A549 (cell line): ENCODE measurements at places on chromosomes 3 and 15. TPM values are rescaled to one million over a fixed set of nuclear protein-coding genes. Genes with fewer than 3 reads are reported as not detected.

DNA sequence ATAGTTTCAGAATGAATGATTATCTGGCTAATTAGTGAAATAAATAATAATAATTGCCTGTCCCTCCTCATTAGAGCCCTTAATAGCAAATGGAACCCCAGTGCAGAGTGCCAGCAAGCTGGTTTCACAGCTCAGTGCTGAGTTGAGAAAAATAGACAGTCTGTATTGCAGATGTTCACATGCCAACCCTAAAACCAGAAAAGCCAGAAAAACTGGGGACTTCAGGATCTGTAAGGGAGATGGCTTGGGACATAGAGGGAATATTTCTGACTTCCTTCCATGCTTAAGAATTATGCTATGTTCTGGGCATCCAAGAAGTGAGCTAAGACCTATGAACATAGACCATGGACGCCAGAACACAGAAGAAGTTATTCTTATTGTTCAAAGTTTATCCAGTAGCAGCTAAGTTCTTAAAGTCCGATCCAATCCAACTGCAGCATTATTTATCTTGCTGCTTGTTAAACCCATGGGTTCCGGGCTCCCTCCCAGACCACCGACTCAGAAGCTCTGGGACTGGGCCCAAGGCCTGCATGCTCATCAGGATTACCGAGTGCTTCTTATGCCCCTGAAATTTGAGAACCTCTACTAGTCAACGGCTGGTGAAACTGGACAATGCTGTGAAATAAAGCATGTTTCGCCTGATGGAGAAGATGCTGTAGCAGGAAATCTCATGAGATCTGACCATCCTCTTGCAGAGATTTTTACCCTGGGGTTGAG lies 158.3 kb downstream of the FOXB1 start:
- DNase-seq = no peak

GRCh38 chr3:191376516-191377141 lies 46.3 kb upstream of the UTS2B start:
- DNase-seq = no peak

DNA sequence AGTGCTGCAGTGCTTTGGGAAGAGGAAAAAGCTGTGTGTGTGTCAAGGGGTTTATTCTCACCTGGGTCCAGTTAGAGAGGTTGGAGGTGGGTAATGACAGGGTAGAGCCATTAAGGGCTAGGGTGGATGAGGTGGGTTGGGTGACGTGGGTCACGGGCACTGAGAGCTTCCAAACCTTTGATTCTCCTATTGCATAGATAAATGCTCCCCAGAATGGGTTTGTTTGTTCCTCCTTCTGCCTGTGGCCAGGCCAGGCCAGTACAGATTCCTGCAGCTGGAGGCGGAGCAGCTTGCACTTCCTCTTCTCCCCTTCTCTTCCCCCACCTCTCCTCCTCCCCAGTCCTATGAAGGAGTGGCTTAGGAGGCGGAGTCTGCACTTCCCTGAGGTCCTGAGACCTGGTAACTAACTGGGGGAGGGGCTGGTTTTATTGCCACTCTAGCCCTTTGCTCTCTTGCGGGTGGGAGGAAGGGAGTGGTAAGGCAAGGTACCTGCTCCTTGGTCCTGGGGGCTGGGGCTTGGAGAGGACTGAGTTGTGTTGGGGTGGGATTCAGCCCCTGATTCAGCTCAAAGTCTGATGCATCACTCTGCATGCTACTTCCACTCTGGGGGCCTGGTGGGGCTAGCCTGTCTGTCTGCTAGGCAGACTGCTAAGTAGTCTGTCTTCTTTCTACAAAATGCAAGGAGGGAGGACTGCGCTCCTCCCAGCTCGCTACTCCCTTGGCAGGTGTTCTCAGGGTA lies 3.5 kb downstream of the SPINT1 start:
- DNase-seq = peak; percentile 38

DNA sequence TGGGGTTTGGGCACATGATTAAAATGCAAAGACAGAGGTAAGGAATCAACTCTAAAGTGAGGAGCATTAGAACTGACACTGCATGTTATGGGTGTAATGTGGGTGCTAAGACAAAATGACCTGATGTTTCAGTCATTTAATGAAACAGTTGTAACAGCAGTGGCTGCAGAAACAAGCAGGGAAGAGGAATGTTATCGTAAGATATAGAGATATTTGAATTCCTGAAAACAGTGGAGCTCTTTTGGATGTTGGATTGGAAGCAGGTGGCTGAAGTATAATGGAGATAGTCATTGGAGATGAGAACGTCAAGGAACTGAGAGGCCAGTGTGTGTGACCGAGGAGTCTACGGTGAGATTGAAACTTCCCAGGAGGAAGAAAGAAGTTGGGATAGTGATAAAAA lies 1065.2 kb downstream of the ZPLD1 start:
- DNase-seq = no peak

Gene SPRED1
- polyA plus RNA-seq = 5.5 to 6.0 TPM (median 5.9 TPM) in 3 replicates

Gene GOLGA6B
- not detected in 3 replicates for polyA plus RNA-seq

Gene PYGO1
- 6.1 to 6.6 TPM (median 6.3 TPM) in 3 replicates for polyA plus RNA-seq

DNA sequence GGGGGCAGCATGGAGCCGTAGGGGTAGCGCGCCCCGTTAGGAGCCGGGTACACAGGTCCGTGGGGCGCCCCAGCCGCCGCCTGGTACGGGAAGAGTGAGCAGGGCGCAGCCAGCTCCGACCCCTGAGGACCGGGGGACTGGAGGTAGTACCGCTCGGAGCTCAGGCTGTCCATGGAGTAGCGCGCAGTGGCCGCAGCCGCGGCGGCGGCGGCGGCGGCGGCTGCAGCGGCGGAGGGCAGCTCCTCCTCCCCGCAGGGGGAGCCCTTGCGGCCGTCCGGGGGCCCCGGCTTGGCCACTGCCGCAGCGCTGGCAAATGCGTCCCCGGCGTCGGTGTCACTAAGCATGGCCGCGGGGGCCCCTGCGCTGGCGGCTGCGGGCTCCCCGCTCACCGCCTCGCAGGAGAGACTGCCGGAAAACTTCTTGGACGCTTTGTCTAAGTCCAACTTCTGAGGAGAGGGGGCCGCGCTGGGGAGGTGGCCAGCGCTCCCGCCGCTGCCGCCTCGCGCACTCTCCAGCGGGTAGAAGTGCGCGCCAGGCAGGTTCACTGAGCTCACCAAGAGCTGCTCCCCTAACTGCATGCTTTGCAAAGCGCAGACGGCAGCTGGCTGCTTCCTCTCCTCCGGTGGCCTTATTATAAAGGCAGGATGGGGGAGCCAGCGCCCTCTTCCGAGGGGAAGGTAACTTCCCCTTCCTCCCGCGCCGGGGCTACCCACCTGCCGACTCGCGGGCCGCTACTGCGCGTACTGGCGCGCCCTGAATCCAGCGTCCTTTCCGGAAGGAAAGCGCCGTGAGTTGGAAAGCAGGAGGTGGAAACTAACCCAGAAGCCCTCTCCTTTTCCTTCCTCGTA lies at the start of gene EOMES:
EOMES (minus strand) TSS at position 607 of the 848 bp plus-strand sequence; CDS start at position 578, 29 bp downstream.
- peak; percentile 86 for DNase-seq

DNA sequence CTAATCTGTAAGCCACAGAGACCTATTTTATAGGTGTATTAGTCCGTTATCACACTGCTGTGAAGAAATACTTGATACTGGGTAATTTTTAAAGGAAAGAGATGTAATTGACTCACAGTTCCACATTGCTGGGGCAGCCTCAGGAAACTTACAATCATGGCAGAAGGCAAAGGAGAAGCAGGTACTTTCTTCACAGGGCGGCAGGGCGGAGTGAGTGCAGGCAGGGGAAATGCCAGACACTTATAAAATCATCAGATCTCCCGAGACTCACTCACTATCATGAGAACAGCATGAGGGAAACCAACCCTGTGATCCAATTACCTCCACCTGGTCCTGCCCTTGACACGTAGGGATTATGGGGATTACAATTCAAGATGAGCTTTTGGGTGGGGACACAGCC lies 108.7 kb downstream of the GALK2 start:
- DNase-seq = no peak

GRCh38 chr3:4421121-4421520 lies 45.9 kb downstream of the SUMF1 start:
- peak; percentile 20 for DNase-seq

GRCh38 chr15:57251941-57252340 lies 124.4 kb upstream of the CGNL1 start:
- no peak for DNase-seq

DNA sequence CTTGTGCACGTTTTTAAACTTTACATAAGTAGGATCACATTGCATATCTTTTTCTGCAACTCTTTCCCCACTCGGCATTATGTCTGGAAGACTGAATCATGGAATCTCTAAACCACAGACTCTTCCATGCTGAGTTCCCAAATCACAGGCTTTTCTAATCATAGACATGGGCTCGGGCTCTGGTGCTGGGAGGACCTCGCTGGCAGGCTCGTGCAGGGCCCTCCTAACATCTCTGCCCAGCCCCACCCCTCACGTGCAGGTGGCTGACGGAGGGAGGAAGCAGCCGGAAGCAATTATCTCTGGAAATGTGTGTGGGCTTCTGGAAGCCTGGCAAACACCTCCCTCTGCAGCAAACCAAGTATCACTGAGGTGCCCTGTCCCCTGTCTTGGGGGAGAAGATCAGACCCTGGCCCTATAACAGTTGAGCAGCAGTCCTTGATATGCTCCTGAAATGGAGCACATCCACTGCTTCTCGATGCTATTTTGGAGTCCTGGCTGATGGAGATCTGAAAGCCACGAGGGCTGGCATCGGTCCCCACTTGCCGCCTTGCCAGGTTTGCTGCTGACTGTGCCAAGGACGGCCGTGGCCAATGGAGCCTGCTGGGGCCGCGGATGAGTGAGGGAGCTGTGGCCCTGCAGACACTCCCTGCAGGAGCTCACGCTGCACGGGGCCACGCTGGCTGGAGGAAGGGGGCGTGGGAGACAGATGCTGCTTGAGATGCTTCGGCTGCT lies 4.4 kb upstream of the IQSEC1 start:
- no peak for DNase-seq

Gene PSTPIP1
- polyA plus RNA-seq = not detected in 3 replicates

DNA sequence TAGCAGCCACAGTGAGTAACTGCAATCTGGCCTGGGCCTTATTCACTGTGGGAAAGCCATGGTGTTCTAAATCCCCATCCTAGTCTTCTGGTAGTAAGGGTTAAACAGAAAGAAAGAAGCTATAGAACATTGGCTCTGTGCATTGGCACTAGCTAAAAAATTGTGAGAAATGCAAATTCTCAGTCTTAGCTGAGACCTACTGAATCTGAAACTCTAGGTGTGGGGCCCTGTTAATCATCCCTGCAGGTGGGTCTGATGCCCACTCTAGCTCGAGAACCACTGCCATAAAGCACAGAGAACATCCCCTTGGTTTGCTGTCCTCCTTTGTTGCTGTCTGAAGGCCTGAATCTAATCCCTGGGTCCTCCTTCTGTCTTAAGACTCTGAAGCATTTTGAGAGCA lies 59.3 kb downstream of the MEIS2 start:
- DNase-seq = no peak

Gene MRPS22
- 47.3 to 56.4 TPM (median 49.6 TPM) in 3 replicates for polyA plus RNA-seq

DNA sequence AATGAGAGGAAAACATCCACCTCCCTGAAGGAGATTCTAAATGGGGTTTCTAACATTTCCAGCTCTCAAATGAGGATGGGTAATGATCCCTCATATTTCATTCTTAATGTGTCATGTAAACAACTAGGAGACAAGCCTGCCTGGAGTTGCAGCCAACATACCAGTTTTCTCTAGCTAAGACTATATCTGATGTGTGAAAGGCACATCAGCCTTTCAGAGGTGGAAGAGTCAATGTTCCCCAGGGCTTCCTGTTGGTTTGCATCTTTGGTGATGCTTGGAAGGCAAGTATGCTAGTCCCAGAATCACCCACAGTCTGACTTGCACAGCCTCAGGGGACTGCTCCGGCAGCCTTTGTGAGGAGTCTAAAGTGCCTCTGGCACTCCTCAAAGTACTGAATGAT lies 921.2 kb downstream of the SQOR start:
- DNase-seq = no peak

DNA sequence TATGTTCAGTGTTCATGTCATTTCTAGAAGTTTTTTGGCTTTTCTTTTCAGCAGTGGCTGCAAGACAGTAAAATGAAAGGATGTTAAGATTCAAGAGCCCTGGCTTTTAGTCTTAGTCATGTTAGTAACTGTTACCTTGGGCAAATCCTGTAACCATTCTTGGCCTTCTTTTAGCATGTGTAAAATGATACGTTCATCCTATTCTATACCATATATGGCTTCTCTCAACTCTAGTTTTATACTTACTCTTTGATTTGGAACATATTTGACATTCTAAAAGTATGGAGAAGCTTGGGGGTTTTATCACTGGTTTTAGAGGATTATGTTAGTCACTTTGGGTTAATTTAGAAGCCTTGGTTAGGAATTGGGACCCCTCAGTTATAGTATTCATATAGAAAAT lies 20.1 kb downstream of the GTF2E1 start:
- no peak for DNase-seq

Gene FES
- 0.39 to 0.50 TPM (median 0.45 TPM) in 3 replicates for polyA plus RNA-seq

- no peak for DNase-seq
Measured at GRCh38 chr3:166110102-166110501, 272.9 kb upstream of the BCHE start.

GRCh38 chr3:108899530-108899929 lies 54.1 kb downstream of the GUCA1C start:
- DNase-seq = no peak

Gene ZNF385D
- not detected in 3 replicates for polyA plus RNA-seq

DNA sequence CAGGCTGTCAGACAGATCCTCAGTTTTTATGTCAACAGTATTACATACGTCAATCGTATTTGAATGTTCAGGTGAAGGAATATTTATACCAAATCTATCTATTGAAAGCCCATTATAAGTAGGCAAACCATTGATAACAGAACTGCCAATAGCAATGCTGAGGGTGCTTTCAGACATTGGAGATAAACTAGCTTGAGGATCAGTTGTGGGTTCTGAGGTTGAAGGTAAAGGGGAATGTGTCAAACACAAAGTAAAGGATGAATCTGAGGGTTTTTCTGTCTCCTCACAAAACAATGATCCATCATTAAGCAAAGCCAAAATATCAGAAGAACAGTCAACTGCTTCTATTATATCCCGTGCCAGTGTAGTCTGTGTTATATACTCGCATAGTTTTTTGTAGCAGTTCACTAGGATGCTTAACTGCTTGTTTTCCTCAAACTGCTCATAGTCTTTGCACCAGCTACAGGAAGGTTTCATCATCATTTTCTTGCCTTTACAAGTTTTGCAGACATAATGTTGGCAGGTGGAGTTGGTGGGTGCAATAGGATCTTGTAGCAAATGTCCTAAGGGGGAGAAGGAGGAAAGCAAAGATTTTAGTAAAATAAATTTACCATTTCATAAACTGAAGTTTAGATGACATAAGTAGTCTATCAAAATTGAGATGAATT lies 43.8 kb downstream of the MSL2 start:
- no peak for DNase-seq

Gene PDZRN3
- polyA plus RNA-seq = not detected in 3 replicates

- DNase-seq = no peak
Measured at GRCh38 chr15:78362716-78363380, 22.7 kb downstream of the CRABP1 start.

GRCh38 chr3:50913260-50913659 lies 238.5 kb downstream of the DOCK3 start:
- no peak for DNase-seq

Gene GABRR3
- not detected in 3 replicates for polyA plus RNA-seq
